ENCODE measurements at places on chromosomes 7 and 10. TPM values are rescaled to one million over a fixed set of nuclear protein-coding genes. Genes with fewer than 3 reads are reported as not detected.

The ACSM6 gene
- not detected for total RNA-seq

The FAM221A gene
- total RNA-seq = 6.5 TPM

The AZGP1 gene
- total RNA-seq = not detected

The KNDC1 gene
- 0.17 TPM for total RNA-seq

The SUN3 gene
- not detected for total RNA-seq

The GRM3 gene
- not detected for total RNA-seq

The ZNF32 gene
- 12.7 TPM for total RNA-seq

The FAM24B gene
- 9.6 TPM for total RNA-seq
